ENCODE measurements at places on chromosomes 2 and 18. TPM values are rescaled to one million over a fixed set of nuclear protein-coding genes. Genes with fewer than 3 reads are reported as not detected.

Gene ALPP
- polyA plus RNA-seq, result not detected

Gene RNF152
- 0.97 TPM for polyA plus RNA-seq

Gene CHAC2
- polyA plus RNA-seq, result 8.1 TPM

Gene PRSS56
- polyA plus RNA-seq, result 0.82 TPM

Gene PREPL
- polyA plus RNA-seq, result 19.5 TPM

Gene SOX11
- polyA plus RNA-seq, result not detected

- DNase-seq, result no peak
Measured at GRCh38 chr2:109560265-109560664, 53.5 kb downstream of the SEPTIN10 start.

DNA sequence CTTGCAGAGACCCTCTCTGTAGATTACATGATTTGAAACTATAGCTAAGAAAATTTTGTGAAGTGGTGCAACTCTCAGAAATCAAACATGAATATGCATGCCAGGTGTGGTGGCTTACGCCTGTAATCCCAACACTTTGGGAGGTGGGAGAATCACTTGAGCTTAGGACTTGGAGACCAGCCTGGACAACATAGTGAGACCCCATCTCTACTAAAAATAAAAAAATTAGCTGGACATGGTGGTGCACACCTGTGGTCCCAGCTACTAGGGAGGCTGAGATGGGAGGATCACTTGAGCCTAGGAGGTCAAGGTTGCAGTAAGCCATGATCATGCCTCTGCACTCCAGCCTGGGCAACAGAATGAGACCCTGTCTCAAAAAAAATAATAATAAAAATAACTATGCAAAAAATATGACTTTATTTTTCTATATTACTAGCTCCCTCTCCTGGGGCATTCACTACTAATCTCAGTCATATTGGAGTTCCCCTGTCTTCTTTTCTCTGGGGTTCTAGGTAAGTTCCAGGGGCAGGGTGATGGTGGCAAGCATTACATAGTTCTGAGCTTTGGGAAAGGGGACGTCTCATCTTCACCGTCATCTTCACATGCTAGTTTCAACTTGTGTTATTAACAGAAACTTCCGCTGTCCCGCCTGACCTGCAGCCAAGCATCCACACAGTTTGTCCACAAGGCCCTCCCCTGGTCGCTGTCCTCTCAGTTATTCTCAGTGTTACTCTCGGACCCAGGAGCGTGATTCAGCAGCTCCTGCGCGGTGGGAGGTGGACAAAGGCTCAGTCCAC lies 96.8 kb upstream of the MBOAT2 start:
- no peak for DNase-seq

GRCh38 chr2:207469943-207470729 lies 59.6 kb upstream of the CREB1 start:
- no peak for DNase-seq

DNA sequence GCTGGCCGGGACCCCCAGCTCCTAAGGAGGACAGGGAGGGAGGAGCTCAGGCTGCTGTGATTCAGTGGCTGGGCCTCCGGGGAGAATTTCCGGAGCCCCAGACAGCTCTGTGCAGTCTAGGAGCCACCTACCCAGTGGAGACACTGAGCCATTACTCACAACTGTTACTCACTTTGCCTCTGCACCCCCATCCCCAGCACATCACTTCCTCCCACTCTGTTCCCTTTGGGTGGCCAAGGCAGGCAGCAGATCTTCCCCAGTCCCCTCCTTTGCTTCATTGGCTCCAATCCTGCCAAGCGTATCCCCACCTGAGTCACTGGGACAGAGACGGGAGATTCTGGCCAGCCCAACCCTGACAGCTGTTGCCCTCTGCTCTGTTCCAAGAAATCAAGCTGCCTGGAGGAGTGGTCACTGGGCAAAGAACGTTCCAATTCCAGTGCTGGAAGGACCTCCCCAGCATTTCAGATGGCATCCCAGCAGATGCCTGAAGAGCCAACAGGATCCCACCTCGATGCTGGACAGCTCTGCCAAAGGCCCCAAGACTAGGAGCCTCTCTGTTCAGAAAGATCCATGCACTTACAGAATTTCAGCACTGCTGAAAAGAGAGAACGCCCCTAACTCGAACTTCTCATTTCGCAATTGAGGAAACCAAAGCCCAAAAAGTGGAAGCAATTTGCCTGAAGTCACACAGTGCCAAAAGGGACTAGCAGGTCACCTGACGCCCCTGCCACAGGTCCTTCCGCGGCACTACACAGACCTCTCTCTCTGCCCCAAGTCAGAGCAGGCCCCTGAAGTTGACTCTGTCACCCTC lies 68.3 kb downstream of the TNS1 start:
- DNase-seq, result peak; percentile 83

- DNase-seq, result no peak
Measured at GRCh38 chr18:75474332-75474731, 46.8 kb upstream of the SMIM21 start.

DNA sequence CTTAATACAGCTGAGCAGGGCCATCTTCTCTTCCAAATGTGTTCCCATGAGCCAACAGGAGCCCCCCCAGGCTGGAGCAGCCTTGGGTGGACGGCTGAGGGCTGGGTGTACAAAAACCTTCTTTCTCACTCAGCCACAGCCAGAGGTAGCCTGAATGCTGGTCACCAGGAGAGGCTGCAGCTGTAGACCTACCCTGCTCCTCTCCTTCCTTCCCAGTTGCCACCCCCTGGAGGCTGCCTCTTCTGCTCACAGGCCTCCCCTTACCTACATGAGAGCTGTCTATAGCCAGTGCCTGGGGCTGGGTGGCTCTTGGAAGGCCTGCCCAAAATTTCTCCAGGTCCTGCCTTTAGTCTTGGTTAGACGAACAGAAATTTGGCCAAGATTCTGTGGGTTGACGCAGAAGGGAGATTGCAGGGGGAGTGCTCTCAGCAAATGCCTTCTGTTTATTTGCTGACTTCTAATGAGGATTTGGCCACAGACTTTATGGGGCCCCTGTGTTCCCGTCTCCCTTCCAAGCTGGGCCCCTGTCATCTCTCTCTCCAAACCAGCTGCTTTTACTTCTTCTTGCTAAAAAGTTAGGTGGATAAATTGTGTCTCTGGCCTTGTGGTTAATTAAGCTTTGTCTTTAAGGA lies 18.3 kb downstream of the CELF4 start:
- no peak for DNase-seq

DNA sequence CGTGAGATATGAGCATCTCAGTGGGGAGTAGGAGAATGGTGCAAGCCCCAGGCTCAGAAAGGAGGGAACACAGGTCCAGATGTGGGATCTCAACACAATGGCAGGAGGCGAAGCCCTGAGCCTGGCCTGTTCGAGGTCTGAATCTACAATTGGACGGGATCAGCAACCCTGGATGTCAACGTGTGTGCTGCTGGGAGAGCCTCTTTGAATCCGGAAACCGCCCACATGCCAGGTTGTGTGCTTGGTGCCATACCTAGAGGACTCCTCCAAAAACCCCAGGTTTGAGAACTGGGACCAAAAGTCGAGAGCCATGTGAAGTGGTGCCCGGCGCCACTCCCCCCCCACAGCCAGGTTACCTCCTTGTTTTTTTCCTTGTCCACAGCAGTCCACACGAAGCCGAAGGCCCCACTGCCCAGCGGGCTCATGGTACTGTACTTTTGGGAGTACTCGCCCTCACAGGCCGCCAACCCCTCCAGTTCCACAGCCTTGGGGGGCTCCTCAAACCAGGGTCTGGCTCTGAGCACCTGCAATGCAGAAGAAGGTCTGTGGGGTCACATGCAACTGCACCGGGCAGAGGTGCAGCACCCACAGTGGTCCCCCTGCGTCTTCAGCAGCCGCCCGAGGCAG lies 20.4 kb upstream of the MTERF4 start:
- peak; percentile 39 for DNase-seq
